ENCODE measurements at places on chromosomes 6 and 20.

DNA sequence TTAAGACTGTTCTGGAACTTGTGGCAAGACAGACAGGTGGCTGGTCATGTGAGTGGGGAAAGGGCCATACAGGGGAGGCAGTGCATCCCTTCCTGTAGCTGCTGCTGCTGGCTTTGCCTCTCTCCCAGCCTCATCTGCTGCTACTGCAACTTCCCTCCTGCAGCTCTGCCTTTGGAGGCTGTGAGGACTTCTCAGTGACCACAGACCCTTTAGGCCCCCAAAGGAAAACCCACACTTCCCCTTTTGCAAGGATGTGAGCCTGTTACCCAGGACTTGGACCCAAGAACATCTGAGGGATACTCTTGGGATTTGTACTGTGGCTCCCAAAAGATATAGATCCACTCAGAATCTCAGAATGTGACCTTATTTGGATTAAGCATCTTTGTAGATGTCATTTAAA is 91.0 kb downstream of the TMEM170B start:
- DNase-seq: no peak

GRCh38 chr6:91412532-91412931 is 825.7 kb upstream of the MAP3K7 start:
- DNase-seq: no peak

DNA sequence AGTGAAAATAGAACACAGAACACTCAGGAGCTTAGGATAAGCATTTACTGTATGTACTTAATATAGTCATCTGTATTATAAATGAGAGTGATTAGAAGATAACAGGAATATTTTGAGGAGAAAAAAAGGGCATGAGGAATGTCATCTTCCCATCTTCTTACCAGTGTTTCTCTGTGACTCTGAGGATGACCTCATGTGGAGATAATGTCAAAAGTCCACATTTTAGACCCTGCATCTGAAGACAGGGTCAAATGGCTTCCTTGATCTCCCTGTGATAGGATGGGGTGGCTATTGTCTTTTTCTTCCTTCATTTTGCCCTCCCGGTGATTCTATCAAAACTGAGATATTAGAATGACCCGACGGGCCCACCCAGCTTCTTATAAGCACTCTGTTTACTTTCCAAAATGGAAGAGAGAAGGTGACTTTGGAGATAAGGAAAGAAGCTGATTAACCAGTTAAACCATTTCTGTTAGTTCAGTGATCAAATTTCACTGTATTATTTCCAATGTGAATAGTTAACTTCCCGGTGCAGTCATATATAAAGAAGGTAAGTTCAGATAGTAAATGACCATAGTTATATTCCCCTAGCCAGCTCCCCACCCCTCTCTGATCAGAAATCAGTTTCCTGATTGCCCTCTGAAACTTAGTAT is 115.7 kb upstream of the SALL4 start:
- DNase-seq: no peak

GRCh38 chr6:63705707-63706106 is 70.1 kb downstream of the PHF3 start:
- no peak for DNase-seq

- no peak for DNase-seq
These were observed 573.3 kb downstream of the PKHD1 start for GRCh38 chr6:51513891-51514747.

DNA sequence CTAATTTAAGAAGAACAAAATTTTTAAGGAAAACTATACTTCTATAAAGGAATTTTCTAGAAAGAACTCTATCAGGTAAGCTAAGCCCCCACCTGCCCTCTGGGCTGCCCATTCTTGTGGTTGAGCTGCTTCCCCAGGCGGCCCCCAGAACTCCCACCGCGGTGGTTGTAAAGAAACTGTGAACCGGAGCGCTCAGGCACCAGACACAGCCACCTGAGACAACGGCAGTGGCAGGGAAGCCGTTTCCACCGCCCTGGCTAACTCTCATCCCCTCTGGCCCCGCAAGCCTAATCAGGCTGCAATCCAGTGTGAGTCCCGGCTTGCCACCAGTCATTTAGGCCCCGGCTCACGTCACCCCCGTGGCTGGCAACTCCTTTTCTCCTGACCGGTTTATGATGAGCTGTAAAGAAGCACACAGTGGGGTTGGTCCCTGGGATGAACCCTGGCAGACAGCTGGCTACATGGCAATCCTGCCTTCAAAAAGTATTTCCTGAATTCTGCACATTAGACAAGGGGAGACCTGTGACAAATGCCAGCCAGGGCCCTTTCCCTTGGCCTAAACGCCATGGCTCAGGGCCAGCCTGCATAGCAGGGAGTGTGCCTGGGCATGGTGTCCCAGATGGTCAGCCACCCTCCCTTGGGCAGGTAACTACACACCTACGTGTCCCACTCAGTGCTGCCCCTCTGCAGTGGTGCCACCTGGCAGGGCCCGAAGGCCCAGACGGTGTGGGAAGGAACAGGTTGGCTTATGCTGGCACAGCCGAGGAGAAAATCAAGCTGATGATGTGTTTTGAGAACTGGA is 63.8 kb upstream of the GPR31 start:
- no peak for DNase-seq

DNA sequence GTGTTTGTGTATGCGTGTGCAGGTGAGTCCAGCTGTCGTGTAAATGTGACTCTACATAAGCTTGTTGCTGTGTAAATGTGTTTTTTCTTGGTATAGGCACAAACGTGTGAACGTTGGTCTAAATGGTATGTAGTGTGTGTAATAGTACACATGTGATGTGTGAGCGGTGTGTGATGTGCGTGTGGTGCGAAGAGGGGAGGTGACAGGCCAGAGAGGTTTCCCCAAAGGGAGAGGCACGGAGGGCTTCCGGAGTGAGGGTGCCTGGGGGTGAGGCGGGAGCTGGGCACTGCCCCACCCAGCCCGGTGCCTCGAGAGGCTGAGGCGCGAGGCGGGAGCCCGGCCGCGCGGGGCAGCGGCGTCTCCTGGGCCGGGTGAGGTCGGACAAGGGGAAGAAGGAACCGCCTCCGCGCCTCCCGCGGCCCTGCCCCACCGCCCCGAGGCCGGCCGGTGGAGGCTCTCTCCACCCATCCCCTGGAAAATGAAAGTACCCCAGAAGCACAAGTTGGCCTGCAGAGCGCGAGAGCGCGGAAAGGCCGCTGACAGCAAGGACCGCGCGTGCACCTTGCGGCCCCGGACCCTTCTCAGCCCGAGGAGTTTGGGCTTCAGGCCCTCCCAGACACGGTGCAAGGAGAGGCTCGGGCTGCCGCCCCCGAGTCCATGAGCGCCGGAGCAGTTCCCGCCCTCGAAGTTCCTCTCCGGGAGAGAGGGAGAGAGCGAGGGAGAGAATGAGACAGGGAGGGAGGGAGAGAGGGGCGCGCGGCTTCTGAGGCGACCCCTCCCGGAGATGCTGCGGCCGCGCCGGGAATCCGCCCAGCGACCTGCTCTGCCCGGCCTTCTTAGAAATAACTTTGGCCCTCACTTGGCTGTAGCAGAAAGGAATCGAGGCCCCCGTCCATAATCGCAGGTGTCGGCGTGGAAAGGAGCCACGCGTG is 43.2 kb upstream of the OSTM1 start:
- peak; percentile 24 for DNase-seq

GRCh38 chr6:130848945-130849344 is 21.7 kb downstream of the SMLR1 start:
- no peak for DNase-seq

GRCh38 chr20:62985444-62985778 is 21.4 kb downstream of the BHLHE23 start:
- no peak for DNase-seq

DNA sequence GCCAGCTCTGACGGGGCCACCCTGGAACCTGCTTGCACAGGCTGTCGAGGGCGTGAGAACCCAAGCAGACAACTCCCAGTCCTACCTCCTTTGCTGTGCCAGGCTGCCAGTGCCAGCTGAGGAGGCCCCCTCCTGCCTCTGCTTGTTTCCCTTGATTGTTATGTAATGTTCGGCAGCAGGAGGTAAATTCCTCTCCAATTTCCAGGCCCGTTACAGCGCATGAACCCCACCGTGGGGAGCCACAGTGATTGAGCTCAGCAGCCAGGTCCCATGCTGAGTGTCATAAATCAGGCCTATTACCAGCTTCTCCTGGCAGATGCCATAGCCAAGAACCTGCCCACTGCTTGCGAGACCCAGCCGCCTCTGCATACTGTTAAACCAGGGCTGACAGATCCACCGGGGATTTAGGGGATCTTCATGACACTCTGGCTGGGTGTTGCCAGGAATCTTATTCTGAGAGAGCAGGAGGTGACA is 320.5 kb downstream of the DHX35 start:
- DNase-seq: no peak
